Stimulated activated CD4-positive, alpha-beta T cell treated with anti-CD3 and anti-CD28 coated beads, Interleukin-2, amount 100 ng/mL, for 48 hours (primary cell): ENCODE measurements at places on chromosomes 7 and 10.

- no peak for DNase-seq
Observed at GRCh38 chr7:127504715-127505114, 80.7 kb downstream of the GCC1 start.

DNA sequence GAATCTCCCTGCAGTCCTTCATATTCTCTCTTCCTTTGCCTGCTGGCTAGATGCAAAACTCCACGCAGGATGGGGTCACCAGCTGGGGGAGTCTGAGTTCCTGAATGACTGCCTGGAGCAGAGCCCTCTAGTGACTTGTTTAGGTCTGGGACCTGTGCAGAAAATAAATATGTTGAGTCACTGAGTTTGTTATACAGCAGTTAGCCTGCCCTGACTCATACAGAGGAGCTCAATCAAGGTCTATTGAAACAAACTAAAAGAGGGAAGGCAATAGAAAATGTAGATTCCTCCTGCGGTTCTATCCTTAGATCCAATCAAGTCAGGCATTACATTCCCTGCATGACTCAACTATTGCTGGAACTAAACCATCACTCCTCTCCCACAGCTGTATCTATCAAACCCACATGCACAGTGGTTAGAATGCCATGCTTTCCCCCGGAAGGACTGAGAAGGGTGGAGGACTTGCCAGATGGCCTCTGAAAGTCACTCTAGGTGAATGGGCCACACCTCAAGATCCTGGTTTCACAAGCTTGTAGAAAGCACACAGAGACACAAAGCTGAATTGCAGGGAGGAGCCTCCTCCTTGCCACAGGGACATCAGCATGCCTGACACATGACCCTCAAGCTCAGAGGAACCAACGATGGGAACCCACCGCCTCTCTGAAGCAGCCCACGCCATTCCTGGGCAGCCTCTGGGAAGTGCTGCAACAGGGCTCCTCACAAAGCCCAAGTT lies 73.9 kb downstream of the SH3PXD2A start:
- no peak for DNase-seq

DNA sequence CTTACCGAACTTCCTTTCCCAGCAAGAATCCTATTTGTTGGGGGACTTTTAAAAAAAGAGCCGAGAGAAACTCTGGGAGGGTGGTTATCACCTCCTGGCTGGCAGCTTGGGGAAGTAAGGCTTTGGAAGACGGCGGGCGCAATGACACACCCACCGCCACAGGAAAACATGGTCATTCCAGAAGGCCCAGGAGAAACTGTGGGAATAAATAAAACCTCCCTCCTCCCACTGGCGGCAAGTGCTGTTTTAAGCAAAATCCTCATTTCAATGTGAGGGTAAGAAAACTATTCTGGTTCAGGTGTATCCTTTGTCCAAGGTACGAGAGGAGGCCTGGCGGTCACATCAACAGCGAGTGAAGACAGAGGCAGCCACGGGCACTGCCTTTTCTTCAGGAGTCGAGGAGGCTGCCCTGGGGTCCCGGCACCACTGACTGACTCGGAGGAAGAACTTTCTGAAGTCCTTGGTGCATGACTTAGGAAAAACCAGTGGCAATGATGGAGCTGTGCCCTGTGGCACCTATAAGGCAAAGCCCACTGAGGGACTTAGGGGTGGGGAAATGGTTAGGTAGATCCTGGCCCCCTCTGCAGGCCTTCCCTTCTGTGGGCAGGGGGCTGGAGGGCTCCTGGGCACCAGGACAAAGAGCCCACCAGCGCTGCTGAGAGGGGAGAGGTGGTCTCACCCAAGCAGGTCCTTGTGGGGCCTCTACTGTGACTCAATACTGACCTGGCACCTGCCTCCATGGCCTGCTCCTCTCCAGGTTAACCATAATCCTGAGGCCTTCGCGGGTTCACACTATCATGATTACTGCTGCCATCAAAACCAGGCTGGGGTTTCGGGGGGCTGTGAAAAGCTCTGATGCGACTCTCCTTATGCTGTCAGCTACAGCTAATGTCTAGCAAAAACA lies 21.4 kb downstream of the DNAJB12 start:
- no peak for DNase-seq

DNA sequence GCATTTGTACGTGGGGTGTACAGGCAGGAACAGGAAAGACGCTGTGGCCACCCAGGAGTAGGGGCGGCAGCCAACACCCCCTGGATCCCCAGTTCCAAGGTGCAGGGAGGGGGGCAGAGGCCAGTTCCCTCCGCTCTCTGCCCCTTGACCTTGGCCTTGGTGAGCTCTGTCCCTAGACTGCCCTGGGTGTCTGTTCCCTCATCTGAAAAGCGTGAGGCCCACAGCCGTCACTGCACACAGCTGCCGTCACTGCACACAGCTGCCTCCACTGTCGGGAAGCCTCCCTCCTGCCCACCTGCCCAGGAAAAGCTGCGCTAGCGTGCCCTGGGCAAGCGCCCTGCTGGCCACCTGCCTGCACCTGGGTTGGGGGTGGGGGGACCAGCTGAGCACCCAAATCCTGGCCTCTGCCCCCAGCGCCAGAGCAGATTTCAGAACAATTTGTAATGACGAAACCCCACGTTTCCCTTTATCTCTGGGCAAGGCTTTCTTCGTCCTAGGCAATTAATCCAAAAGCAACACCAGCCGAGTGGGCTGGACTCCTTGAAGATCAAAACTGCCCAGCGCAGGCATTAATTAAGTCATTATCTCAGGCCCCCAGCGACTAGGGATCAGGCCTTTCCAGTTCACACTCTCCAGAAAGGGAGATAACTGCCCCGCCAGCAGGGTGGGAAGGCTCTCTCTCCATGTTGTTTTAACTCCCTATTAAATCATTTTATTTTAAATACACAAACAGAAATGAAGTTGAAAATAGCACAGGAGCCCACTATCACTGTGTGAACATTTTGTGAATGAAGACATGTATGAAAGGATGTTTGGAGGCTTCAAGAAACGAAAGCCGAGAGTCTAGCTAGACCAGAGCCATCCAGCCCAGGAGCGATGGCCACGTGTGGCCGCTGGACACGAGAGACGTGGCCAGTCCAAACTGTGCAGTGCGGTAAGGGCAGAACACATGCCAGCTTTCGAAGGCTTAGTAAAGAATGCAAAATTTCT lies 4.0 kb upstream of the PDGFA start:
- no peak for DNase-seq

DNA sequence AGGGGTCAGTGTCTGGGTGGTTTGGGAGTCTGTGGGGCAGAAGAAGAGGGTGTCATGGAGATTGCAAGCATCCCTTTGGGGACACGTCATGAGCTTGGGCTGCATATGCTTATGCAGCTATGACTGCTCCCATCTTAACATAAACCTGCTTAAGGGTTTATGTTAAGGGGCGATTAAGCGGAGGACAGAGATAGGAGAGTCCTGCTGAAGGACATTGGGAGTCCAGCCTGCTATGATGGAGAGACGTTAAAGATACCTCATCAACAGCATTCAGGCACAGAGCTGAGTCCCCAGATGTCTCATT lies 76.8 kb upstream of the AKR1E2 start:
- DNase-seq: no peak

DNA sequence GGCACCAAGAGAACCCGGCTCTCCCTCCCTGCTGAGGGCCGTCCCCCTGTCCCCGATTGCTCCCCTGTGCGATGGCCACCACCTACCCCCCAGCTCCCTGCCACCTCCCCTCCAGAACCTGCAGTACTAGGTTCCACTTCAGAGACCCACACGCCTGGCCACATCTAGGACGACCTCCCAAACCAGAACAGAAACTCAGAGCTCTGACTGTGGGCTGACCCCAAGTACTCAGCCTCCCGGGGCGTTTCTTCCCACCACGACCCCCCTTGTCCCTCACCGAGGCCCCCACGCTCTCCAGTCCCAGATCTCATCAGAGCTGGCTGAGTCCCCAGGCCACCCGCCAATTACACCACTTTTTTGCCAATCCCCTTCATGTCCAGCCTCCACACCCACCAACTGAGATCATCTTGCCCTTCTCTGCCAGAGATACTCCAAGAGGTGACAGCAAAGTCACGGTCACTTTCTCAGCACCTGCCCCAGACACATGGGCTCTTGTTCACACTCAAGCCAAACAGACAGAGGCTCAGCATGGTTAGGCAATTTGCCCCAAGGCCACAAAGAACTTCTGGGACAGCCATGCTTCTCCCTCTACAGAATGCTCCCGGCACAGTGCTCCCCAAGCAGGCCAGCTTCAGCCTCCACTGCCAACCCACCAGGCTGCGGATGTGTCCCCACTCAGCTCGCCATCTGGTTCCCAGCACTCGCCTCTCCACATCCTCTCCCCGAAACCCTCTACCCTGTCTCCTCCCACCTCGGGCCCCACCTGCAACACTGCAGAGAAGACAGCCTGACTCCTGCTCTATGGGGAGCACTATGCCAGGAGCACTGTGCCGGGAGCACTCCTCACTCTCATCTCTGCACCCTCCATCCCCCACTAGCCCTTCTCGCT lies 4.7 kb downstream of the TMEM120A start:
- no peak for DNase-seq

- no peak for DNase-seq
Observed at GRCh38 chr7:84533182-84533581, 338.6 kb upstream of the SEMA3A start.

- DNase-seq: no peak
Observed at GRCh38 chr7:123935436-123936381, 10.7 kb downstream of the SPAM1 start.

- DNase-seq: no peak
Observed at GRCh38 chr7:29877196-29877595, 70.9 kb downstream of the WIPF3 start.

DNA sequence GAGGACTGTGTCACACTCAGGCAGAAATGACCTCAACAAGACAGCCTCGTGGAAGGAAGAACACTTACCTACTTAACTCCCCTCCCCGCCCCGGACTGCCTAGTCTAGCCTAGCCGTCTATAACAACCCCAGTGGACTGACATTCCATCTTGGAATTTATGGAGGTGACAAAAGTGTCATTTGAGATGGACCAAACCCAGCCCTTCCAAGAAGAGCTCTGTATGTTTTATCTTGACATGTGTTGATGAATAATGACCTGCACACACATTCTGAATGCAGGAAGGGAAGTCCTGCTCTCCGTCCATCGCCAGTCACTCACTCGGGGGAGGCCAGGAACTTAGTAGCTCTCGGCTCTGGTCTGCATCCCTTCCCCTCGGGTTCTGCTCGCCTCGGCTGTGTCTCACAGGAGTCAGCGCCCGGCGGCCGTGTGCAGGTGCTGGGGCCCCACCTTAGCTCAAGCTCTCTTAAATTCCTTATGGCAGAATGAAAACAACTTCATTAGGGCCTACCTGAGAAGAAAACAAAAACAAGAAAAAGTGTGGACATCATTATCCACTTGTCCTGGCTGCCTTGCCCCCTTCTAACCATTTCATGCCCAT lies 140.9 kb upstream of the NPS start:
- no peak for DNase-seq

DNA sequence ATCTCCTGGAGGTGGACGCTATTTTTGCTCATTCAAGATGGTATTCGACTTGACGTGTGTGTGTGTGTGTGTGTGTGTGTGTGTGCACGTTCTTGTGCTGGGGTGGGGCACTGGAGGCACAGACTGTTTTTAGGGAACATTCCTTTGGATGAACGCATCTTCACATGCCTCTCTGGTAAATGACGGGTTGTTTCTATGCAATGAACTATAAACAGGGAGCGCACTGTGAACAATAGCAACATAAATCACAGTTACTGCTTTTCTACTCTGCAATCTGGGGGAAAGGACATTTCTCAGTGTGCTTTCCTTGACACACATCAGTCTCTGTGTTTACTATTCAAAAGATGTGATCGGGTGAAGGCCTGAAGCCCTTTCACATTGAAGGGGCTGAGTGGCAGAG lies 120.1 kb upstream of the PITRM1 start:
- no peak for DNase-seq

GRCh38 chr7:271266-272107 lies 18.5 kb upstream of the FOXL3 start:
- DNase-seq: no peak

DNA sequence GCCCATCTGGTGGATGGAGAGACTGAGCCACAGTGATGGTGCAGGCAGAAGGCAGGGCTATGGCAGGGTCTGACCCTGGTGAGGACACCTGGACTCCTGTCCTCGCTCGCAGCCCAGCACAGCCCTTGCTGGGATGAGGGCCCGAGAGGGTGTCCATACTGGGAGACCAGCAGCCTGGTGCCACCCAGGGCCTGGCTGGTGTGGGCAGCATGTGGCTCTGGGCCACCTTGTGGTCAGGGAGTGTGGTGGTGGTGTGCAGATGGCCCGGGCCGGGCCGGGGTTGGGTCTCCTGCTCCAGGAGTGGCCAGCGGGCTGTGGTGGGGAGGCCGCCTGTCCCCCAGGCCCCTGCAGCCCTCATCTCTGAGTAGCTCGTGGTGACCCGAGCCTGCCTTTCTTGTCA lies 14.9 kb downstream of the ADCY1 start:
- no peak for DNase-seq
